ENCODE measurements at places on chromosomes 7 and 10.

DNA sequence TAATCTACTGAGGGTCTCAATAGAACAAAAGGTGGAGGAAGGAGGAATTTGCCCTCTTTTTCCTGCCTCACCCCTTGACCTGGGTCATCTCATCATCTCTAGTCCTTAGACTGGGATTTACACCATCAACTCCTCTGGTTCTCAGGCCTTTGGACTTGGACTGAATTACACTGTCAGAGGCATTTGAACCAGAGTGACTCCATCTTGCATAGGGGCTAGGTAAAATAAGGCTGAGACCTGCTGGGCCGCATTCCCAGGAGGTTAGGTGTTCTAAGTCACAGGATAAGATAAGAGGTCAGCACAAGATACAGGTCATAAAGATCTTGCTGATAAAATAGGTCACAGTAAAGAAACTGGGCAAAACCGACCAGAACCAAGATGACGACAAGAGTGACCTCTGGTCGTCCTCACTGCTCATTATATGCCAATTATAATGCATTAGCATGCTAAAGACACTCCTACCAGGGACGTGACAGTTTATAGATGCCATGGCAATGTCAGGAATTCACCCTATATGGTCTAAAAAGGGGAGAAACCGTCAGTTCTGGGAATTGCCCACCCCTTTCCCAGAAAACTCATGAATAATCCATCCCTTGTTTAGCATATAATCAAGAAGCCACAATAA, 84.0 kb downstream of the C1GALT1 start:
- DNase-seq: no peak

- no peak for DNase-seq
Measured at GRCh38 chr7:105935250-105935649, 27.8 kb upstream of the CDHR3 start.

DNA sequence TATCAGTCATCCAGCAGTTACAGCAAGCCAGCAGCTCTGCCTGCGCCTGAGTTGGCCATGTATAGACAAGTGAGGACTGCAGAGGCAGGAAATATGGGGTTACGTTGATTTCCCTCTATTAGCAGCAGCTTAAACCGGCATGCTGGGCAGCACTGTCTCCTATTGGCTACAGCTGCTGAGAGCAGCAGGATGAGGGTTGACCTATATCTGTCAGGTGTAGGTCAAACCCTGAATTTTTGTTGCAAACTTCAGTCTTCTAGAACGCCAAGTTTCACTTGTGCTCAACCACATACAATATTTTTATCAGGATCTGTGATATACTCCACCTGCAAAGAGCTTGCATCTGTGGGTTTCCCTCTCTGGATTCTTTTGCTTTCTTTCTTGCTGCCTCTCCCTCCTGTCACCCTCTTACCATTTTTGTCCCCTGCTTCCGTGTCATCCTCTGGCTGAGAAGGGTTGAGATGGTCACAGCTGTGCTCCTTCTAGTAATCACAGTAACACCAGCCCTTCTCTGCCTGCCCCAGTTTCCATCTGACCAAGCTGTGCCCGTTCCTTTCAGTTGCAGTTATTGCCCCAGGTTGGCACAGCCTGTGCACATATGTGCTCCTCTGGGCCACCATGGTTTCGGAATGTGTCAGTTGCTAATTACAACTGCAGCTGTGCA, 23.8 kb upstream of the GLCCI1 start:
- DNase-seq: no peak

GRCh38 chr7:3861941-3862340, 560.9 kb downstream of the SDK1 start:
- no peak for DNase-seq

DNA sequence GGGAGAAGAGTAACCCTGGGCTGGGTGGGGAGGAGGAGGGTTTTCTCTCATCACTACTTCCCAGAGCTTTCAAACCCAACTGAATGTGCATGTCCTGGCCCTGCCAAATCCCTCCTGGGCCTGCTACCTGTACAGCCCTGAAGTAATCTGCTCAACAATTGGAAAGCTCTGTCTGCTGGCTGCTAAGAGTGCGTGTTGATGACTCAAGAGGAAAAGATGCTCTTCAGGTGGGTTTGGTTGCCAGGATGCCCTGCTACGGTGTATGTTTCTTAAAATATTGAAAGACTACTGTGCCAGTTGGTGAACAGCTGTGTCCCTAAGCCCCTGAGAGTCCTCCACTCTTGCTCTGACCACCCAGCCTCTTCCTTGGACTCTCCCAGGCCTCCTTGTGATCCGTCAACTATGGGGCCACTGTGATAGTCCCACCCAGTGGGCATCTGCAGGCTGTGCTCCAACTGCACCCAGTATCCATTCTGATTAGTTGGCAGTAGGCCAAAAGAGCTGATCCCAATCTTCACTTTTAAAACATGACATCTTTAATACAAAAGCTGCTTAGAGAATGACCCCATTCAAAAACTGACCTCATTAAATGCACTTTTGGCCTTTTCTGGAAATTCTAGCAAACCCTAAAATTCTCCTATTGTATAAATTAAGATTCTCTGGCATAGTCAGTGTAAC, 85.6 kb downstream of the AOAH start:
- no peak for DNase-seq

DNA sequence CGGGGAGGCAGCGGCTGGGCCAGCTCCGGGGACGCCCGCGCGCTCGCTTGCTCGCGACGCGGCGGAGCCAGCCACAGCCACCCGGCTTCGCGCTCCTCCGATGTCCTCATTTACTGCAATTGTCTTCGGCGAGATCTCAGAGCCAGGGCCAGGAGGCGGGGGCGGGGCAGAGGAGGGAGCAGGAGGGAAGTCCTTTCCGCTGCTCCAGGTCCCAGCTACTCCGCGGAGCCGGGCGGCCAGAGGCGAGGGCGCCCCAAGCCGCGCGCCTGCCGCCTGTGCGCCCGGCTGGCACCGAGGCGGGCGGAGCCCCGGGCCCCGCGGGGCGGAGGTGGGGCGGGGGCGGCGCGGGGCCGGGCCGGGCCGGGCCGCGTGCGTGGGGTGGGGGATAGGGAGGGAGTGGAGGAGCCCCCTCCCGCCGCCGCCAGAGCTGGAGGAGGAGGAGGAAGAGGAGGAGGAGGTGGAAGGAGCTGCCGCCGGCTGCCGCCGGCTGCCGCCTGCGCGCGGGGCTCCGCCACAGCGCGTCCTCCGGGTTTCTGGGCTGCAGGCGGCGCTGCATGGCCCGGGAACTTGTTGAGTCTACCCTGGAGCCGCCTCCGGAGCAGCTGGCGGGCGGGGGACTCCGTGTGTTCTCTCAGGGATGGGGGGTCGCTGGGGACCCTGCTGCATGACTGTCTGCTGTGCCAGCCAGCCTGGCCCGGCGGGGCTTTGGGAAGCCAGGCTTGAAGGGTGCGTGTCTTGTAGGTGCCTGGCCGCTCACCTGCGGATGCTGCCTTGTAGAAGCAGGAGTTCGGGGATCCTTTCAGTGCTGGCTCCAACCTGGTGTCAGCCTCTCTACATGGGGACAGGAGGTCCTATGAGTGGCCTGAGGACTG, at the start of gene INSYN2A:
TSS of gene INSYN2A (minus strand) at position 310 of the 872 bp plus-strand sequence. CDS start 20,196 bp downstream, outside the sequence.
- peak; percentile 60 for DNase-seq

GRCh38 chr7:1318051-1318450, 85.4 kb downstream of the UNCX start:
- no peak for DNase-seq

DNA sequence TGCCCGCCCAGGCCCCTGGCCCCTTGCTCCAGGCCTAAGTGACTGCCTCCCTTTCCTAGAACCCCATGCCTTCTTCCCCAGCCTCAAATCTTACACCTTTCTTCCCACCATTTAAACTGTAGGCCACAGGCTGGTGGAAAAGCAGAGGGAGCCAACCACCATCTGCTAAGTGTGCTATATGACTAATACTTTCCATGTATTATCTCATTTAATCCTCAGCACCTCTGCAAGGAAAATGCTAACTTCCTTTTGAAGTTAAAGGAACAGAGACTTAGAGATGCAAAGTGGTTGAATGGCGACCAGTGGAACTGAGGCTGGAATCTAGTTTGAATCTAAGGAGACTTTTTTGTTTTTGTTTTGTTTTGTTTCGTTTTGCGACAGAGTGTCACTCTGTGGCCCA, 17.8 kb upstream of the MTPAP start:
- DNase-seq: no peak

DNA sequence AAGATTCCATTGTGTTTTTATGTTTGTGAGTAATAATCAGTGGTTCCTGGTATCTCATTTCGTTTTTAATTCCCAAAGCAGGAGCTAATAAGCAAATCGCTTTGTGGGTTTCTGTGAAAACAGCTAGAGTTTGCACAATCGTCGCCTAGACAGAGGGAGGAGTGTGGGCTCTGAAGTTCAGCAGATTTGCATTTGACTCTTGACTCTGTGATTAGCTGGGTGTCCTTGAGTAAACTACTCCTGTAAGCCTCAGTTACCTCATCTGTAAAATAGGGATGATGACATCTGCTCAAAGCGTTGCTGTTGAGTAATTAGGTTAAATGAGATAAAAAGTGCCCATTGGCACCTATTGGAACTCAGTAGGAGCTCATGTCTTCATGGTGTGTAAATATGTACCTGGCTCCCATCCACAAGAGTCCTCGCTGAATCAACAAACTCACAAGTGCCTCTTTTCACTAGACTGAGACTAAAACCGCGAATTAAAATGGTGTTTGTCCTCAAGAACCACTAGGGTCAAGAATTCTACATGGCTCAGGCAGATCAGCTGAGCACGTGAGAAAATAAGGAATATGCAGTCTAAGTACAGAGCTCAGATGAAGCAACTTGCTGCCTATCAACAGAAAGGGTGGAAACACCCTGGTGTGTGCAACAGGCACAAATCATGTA, 385.8 kb upstream of the C7orf33 start:
- no peak for DNase-seq

DNA sequence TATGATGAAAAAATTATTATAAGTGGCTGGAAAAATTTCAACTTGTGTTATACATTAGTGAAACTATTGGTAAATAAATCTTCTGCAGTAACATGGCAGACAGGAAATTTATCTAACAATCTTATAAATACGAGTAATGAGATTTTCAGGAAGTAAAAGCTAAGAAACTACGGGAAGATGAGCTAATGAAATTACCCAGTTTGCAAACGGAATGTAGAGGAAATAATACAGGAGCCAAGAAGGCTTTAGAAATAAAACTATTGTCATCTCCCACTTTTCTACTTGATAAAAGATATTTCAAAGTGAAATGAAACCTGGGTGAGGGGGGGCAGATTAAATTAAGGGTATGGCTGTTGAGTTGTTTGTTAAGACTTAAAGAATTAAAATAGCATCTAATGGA, 332.5 kb upstream of the SORCS1 start:
- DNase-seq: no peak

- no peak for DNase-seq
Measured at GRCh38 chr10:6203331-6204062, 765 bp downstream of the PFKFB3 start.

GRCh38 chr7:101857358-101857811, 40.0 kb downstream of the CUX1 start:
- DNase-seq: no peak

DNA sequence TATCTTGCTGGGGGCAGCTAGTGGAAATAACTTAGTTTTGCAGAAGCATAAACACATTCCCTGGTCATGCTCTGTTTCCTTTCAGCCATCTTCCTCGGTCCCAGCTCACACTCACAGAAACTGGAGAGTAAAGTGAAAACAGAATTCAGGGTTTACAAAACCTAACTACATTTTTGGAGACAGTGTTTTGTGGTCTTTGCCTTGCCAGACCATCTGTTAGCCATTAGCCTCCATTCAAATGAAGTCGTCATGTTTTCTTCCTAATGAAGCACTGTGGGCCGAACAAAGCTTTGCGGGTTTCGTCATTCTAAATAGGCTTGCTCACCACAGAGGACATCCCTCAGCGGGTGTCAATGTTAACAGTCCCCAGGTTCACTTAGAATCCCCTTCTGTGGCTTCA, 214.6 kb upstream of the TMEM72 start:
- DNase-seq: no peak

DNA sequence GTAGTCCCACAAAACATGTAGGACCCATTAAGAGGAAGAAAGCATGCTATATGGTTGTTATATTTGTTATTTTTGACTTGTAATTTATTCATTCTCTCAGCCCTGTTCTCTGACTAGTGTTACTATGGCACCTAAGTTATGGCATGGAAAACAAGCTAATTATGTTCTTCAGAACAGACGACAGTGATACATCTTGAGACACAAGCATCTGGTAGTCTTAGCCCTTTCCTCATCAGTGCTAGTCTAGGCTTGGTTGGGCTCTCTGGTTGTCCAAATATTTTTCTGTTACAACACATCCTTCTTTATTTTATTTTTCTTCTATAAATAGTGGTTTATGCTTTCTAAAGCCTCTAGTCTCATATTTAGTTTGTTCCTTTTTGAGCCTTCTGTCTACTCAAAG, 308.3 kb upstream of the KAT6B start:
- no peak for DNase-seq

DNA sequence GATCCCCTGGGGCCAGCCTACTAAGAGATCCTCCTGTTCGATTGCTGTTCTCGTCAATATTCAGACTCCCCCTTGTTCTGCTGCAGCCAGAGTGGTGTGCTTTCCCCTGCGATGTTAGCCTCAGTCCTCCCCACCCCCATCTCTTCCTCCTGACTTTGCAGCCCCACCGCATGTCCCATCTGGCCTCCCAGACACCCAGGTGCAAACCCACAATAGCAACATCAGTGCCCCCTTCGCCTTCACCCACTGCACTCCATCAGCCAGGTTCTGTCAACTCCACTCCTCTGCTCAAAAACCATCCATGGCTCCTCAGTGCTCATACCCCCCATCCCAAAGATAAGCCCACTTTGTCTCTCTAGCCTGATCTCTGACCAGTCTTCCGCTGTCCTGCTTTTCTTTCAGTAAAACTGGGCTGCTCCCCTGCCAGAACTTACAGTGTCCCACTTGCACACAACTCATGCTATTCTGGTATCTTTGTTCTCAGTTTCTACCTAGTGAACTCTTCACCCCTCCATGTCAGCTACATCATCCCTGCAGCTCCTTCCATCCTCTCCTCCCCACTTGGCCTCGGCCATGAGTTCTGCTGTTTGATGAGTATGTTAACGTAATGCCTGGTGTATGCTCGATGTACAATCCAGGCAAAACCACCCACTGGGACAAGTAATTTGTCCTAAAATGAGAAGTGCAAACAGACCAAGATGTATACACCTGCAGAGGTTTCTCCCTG, 26.6 kb downstream of the COL13A1 start:
- DNase-seq: no peak

All from hypothalamus (tissue), 51 donors.